RWPE2 (cell line): ENCODE measurements at places on chromosomes 4 and X.
A peak's percentile ranks its signal among the peaks of the same experiment; 100 is the strongest.

GRCh38 chrX:31038575-31039326 lies 33.1 kb downstream of the FTHL17 start:
- DNase-seq, result no peak

GRCh38 chr4:13415068-13415785 lies 68.9 kb downstream of the RAB28 start:
- no peak for DNase-seq

- DNase-seq, result peak; percentile 97
Measured at GRCh38 chr4:15906020-15906443, 32.5 kb downstream of the FGFBP1 start.

GRCh38 chr4:53601251-53601764 lies 10.0 kb upstream of the LNX1 start:
- DNase-seq, result no peak

DNA sequence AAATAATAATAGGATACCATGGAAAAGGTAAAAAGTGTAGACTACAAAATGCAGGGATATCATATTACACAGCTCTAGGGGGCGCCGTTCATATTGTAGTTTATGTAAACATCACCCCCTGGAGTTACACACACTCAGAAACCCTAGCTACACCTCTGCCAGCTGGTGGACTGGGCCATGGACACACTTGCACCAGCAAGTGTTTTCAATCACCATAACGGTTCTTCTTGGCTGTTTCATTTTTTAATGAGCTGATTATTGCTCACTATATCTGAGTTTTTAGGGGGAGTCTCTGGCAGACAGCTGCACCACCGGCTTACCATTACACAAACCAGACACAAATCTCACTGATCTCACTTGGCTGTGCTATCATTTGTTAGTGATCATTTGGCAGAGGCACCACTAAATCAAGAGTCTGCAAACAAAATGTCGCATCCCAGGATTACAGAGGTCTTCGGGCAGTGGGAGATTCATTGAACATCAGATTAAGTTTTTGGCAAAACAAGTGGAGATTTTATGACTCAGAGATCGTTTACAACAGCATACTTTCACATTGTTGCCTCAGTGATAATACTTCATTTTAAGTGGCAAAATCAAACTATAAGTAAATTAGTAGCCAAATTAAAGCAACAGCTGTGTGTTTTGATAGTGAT lies 185.7 kb downstream of the UNC5C start:
- no peak for DNase-seq

GRCh38 chr4:62940229-62940628 lies 1469.0 kb downstream of the TECRL start:
- DNase-seq, result no peak

DNA sequence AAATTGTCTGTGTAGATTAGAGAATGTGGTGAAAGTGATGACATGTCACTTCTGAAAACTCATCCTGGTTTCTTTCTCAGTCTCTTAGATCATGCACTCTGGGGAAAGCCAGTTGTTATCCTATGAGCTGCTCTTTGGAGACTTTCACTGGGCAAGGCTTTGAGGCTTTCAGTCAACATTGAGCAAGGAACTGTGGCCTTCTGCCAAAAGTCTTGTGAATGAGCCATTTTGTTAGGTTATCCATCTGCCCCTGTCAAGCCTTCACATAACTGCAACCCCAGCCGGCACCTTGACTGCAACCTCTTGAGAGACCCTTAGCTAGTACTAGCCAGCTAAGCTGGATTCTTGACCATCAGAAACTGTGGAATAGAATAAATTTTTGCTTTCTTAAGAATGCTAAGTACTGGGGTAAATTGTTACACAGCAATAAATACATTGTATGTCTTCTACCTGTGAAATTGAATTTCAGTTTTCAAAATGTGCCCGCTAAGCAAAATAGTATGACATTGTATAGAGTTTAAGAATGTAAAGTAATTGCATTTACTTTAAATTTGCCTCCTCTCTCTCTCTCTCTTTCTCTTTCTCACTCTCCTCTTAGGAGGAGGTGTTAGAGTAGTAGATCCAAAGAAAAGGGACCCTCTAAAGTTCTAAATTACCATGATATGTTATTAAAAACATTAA lies 1273.0 kb downstream of the RAPGEF2 start:
- DNase-seq, result no peak

GRCh38 chrX:111151764-111152163 lies 55.8 kb downstream of the PAK3 start:
- DNase-seq, result no peak

- DNase-seq, result no peak
Measured at GRCh38 chrX:33134164-33134563, 77.2 kb downstream of the DMD start.
